ENCODE measurements at places on chromosomes 6 and 20. TPM values are rescaled to one million over a fixed set of nuclear protein-coding genes. Genes with fewer than 3 reads are reported as not detected.

DNA sequence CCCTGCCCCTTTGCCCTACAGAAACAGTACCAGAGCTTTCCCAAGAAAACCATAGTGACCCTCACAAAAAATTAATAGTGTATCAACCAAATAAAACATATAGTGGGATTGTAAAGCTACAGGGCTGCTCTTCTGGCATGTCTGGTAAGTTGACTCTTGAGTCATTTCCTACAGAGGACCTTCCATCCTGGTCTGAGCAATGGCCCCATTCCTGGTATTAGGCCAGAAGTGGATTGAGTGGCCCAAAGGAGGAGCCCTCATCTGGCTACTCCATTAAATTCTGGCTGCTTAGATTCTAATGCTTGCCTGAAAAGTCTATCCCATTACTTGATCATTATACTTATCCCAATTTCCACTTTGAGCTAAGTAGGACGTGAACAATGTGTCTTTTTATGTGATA lies 150.9 kb upstream of the HMGN3 start:
- no peak for DNase-seq

NFKBIL1 gene
- 28.7 TPM for total RNA-seq

DNA sequence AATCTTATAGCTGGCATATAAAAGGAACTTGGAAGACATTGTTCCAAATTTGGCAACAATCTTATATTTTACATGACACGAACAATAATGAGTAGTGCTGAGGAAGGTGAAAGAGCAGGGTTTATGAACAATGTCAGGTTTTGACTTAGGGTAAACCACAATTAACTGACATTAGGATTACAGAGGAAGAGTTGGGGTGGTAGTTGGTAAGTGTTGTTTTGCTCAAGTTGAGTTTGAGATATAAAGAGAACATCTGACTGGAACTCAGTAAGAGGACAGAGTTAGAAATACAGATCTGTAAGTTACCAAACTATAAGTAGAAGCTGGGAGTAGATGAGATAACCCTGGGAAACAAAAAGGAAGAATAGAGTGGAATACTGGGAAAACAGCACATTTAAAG lies 15.1 kb downstream of the RTN4IP1 start:
- no peak for DNase-seq

DNA sequence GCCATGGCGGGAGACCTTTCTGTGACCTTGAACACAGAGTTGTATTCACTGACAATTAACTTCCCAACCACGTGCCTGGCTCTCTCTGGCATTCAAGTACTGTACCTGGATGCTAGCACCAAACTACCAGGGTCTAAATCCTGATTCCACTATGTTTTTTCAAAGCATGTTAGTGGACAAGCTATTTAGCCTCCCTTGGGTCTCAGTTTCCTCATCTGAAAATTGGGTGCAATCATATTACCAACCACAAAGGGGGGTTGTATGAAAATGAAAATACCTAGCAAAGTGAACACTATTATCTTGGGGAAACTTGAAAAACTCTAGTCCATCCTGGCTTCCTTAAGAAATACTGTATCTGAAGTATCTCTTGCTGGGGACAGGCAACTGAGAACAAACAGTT lies 308.7 kb upstream of the SGK1 start:
- DNase-seq: no peak

- DNase-seq: no peak
These were observed 32.9 kb downstream of the LCA5 start for GRCh38 chr6:79504372-79504771.

DNA sequence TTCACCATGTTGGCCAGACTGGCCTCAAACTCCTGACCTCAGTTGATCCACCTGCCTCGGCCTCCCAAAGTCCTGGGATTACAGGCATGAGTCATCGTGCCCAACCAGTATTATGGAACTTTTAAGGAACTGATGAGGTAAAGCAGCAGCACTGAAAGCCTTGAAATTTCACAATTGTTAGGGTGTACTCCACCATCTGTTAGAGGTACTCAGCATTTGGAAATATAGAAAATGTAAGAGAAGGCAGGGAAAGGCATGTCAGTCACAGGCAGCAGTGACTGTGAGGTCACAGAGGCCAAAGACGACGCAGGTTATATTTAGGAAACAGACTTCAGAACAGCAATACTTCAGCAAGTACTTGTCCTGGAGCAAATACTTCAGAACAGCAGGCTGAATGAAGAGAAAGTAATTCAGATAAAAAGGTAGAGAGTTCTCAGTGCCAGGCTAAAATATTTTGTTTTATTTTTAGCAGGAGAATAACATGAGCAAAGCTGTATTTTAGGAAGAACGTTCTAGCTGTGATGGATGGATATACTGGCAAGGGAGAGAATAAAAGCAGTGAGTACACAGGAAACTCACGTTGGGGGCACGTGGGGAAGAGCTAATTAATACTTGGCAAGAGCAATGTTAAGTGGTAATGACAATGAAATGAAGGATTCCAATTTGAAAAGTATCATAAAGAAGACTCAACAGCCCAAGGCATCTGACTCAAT lies 67.2 kb downstream of the DTNBP1 start:
- no peak for DNase-seq
